ENCODE measurements at places on chromosomes 4 and X.

DNA sequence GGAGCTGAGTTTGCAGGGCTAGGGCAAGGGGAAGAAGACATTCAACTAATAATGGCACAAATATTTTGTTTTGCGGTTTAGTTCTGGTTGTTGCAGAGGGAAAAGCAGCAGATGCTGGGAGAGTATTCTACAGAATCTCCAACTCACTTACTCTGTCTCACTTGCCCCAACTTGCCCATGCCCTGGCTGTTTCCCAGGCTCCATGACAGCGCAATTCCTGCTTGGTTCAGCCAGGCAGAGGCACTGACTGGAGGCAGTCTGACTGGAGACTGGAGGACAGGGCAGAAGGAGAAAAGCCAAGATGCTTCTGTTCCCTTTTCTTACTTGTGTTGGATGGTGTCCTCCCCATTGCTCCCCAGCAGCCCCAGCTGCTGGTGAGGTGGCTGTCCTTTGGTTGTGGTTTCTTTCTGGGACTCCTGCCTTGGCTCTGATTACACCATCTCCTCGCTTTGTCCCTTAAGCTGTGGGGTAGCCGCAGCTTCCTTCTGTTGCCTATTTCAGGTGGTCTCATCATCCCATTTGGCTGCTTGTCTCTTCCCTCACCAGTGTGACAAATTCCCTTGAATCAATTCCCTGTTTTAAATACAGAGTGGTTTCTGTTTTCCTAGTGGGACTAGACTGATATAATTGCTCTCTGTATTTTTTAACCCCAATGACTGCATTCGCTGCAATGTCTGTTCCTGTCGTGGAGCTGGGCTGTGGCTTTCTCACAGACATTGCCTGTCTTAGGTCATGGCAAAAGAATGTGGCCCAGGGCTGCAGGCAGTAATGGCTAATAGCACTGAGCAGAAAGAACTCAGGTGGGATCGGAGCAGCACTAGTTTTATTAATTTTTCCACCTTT lies 24.2 kb upstream of the RASL11B start:
- DNase-seq = no peak

DNA sequence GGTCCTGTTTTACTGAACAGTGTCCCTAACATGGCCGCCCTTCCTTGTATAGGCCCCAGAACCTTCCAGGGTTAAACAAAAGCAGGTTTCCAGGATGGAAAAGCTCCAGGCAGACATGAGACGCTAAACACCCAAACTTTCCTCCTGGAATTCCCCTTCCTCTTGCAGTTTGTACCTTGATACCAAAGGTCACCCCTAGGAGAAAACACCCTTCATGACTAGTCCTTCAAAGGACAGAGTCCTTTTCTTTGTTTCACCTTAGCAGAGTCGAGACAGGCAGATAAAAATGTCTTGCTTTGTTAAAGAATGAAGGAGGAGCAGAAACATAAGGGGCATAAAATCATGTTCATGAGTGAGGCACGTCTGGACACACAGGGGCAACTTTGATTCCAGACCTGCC lies 247.5 kb downstream of the BCOR start:
- no peak for DNase-seq

- peak; percentile 1 for DNase-seq
These were observed 520.4 kb downstream of the BCOR start for GRCh38 chrX:39577206-39577984.

- DNase-seq = no peak
These were observed 618.2 kb upstream of the PCDH10 start for GRCh38 chr4:132530861-132531260.

- DNase-seq = no peak
These were observed 545.0 kb downstream of the GBA3 start for GRCh38 chr4:23237771-23238170.

GRCh38 chr4:21827575-21827974 lies 121.0 kb downstream of the KCNIP4 start:
- no peak for DNase-seq

DNA sequence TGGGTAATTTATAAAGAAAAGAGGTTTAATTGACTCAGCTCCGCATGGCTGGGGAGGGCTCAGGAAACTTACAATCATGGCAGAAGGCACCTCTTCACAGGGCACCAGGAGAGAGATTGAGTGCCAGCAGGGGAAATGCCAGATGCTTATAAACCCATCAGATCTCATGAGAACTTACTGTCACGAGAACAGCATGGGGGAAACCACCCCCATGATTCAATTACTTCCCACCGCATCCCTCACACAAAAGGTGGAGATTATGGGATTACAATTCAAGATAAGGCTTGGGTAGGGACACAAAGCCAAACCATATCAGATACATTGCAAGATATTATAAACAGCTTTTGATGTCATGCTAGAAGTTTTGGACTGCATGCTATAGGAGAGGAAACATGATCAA lies 204.3 kb downstream of the VEGFC start:
- no peak for DNase-seq

DNA sequence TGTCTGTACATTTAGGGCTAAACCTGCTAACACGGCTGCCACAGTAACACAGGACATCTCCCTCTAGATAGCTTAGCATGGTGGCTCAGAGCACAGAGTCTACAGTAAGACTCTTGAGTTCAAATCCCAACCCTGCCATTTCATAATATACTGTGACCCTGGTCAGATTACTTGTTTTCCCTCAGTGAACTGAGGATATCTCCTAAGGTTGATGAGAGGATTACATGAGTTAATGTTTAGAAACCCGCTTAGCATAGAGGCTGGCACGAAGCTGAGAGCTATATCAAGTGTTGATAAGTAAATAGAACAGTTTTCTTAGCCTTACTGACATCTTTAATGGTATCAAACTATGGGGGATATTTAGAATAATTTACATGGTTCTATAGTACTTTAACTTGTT lies 37.2 kb downstream of the CASP3 start:
- no peak for DNase-seq

DNA sequence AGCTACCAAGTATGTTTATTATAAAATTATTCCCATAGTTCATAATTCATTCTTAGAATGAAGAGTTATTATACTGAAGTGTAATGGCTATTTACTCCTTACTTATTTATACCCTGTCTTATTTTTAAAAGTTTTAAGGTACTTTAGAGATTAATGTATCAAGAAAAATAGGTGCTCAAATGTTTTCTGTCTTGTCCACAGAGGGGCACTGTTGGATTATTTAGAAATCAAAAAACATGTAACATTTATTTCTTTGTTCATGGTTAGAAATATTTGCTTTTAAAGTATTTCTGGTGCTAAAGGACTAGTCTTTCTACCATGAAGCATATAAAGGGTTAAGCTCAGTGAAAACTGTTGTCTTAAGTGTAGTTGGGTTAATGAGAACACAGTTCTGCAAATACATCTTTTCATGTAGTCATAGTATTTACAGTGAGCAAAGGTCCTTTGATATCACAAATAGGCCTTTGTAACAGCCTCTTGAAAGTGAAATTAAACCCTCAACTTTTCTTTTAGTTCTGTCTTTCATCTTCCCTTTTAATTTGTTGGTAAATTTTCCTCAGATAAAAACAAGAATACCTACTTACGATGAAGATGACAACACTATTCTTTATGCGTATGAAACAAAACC lies 7.7 kb downstream of the SCML1 start:
- DNase-seq = no peak

GRCh38 chr4:126136922-126137781 lies 822.4 kb downstream of the FAT4 start:
- DNase-seq = no peak

- DNase-seq = no peak
These were observed 45.5 kb downstream of the CLNK start for GRCh38 chr4:10639100-10639499.

- peak; percentile 91 for DNase-seq
These were observed 1.2 kb upstream of the N4BP2 start for GRCh38 chr4:40055511-40055862.

GRCh38 chr4:89303814-89304388 lies 3.7 kb downstream of the GPRIN3 start:
- no peak for DNase-seq

DNA sequence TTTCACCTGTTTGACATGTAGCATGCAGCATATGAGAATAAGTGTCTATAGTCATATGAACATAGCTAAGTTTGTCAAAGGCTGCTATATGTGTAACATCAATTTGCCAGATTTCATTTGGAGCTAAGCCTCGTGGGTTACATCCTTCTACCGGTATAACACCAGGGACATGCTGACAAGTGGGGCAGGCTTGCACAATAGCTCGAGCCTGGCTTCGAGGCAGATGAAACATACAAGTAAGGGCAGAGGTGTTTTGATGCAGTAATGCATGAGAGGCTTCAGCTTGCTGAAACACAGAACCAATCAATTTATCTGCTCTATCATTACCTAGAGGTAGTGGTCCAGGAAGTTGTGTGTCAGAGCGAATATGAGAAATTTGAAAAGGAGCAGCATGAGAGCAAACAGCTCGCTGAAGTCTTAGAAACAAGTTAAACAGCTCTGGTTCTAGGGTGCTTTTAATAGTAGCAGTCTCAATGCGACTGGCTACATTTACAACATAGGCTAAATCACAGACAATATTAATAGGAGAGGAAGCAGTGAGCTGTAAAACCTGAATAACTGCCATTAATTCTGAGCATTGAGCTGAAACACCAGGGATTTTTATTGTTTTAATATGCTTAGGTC lies 14.9 kb upstream of the UGDH start:
- no peak for DNase-seq

DNA sequence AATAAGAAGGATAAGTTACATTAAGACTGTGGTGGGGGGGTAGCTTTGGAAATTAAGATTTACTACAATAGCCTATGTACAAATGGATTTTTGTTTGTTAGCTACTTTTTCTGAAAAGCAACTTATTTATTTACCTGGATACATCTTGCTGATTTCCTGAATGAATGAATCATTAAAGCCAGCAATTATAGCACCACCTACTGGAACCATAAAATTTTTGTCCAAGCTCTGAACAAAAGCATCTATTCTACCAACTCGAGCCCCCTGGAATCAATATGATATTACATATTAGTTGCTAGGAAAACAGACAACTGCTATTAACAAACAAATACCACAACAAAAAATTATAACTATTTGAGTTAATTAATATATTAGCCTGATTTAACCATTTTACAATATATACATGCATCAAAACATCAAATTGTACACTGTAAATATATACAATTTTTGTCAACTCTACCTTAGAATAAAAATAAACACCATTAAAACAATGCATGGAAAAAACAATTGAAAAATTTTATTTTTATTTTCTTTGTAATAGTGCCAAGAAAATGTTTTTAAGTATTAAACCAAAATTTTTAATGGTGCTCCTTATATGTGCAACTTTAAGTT lies 15.3 kb downstream of the SEPSECS start:
- peak; percentile 27 for DNase-seq

DNA sequence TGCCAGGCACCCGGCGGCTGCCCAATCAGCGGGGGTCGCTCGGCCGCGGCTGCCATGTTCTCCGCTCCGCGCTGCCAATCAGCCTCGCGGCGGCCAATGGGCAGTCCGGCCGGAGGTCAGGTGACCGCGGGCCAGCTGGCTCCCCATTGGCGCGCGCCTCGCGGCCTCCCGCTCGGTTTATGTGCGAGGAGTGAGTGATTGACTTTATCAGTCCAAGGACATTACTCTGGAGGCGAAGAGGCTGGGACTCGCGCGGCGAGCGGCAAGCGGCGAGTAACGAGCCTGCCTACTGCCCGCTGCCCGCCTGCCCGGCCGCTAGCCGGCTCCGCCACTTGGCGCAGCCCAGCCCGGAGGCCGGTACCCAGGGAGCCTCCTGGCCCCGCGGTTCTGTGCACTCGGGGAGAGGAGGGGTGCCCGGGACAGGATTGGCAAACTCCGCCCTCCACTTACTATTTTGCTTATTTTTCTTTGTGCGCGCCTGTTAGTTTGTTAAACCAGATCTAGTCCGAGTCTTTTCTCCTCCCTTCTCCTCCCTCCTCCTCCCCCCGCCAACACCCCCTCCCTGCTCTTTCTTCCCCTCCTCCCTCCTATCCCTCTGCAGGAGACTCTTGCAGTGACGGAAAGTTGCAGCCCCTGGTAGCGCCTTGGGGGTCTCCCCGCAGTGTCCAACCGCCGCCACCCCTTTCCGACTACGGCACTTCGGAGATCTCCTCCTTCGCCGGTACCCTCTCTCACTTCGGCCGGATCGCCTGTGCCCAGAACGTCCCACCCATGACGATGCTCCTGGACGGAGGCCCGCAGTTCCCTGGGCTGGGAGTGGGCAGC lies at the start of gene ZIC3:
ZIC3 (plus strand) TSS at position 207 of the 825 bp plus-strand sequence; CDS start at position 772, 565 bp downstream.
- DNase-seq = no peak

- DNase-seq = no peak
These were observed 27.1 kb upstream of the MAPK10 start for GRCh38 chr4:86386817-86387415.

DNA sequence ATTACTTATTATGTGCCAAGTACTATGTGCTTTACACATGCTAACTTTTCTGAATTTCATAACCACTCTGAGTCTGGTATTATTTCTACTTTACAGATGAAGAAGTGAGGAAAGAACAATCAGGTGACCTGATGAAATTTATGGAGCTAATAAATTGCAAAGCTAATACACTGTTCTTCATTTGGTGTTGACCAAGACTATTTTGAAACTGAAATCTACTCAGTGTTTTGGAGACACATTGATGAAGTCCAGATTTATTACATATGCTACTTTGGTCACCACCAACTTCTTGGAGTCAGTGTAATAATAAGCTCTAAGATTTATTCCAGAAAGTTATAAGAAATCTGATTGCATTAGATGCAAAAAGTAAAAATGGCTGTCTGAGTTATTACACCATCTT lies 637.9 kb downstream of the FAT4 start:
- DNase-seq = no peak

GRCh38 chr4:123659730-123660129 lies 263.1 kb downstream of the SPRY1 start:
- no peak for DNase-seq

DNA sequence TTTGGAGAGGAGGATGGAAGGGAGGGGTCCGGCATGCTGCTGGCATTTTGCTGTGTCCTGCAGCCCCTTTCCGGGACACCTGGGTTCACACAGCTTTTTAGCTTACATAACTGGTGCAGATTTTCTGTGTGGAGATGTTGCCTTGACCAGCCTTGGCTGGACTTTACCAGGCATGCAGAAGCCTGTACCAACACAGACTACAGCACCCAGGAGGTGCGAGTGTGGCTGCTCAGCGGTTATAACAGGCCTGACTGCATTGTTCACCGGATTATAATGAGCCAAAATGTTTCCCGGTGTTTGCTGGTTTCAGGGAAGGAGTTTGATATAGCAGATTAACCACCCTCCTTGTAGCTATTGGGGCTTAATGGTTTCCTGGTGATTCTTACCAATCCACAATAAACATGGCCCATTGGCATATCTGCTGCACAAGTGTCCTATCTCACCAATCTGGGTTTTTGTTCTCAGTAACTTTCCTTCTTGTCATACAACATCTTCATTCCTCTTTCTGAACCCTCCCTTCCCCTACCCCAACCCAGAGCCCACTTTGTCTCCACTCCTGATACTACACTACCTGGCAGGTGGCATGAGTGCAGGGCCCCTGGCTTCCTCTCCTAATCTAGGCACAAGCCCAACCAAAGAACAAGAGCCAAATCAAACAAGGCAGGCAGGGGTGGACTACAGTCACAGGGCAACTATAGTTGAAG lies 3.9 kb downstream of the RPL10 start:
- DNase-seq = peak; percentile 25

DNA sequence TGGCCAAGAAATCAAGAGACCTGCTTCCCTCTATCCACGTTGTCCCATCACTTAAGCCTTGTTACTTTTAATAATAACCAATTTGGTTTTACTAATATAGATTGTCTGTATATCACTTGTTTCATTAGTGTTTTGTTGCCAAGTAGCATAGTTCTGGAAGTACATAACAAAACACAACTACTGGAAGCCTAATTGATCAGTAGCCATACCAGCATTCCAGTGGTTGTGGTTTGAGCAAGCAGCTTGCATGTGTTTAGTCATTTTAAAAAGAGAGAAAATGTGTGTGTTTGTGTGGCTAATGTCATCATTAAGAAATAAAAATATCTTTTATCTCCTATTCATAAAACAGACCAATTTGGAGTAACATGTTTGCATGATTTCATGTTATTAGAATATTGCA lies 70.8 kb downstream of the PTPN13 start:
- no peak for DNase-seq
